ENCODE measurements at places on chromosomes 11 and 22.
A peak's percentile ranks its signal among the peaks of the same experiment; 100 is the strongest.

- no peak for DNase-seq
Measured at GRCh38 chr11:12258451-12258850, 118.9 kb upstream of the PARVA start.

- peak; percentile 27 for DNase-seq
Measured at GRCh38 chr11:36380296-36381014, 84.4 kb downstream of the PRR5L start.

DNA sequence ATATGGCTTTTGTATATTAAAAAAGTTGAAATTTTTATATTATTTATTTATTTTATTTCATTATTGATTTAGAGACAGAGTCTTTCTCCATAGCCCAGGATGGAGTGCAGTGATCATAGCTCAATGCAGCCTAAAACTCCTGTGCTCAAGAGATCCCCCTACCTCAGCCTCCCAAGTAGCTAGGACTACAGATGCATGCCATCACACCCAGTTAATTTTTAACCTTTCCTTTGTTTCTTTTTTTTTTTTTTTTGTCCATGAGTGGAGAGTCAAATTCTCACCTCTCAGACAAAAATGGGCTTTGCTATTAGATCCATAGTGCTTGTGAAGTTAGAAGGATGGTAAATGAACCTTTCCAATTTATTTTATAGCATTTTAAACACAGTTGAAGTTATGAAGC, 182.5 kb downstream of the SOX6 start:
- no peak for DNase-seq

DNA sequence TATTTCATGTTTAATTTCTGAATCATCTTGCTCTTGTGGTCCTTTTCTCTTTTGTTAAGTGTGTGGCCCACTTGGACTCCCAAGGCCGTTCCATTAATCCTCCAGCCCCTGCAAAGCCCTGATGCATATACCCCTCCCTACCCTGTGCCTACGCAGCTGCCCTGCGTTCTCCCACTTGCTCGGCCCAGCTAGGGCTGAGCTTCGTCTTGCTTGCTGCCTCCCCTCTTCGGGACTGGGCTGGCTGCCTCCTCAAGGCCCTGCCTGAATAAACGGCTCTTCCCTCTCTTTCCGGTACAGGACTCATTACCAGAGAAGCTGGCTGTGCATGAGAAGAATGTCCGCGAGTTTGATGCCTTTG, 28.5 kb downstream of the ARHGAP1 start:
- no peak for DNase-seq

DNA sequence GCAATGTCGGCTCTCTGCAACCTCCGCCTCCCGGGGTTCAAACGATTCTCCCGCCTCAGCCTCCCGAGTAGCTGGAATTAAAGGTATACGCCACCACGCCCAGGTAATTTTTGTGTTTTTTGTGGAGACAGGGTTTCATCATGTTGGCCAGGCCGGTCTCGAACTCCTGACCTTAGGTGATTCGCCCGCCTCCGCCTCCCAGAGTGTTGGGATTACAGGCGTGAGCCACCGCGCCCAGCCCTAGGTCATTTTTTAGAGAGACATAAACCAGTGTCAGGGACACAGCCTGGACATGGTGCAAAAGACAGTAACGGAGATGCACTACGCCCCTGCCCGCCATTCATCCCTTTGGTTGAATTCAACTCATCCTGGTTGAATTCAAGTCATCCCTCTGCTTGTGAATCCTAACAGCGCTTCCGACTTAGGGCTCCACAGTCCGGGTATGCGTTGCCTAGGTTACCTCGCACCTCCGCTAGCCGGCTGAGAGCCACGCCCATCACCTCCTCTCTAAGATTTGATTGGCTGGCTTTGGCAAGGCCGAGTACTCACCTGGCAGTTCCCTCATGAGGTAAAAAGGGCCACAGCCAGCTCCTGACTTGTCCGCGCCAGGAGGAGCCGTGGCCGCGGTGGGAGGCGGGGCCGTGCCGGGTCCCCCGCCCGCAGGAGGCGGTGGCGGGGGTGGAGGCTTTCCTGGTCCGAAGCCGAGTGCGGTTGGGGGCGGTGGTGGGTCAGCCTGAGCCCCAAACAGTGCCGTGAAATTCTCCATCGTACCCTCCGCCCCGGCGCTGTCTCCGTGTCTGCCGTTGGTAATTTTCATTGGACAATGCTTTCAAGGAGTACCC, at the start of gene MED19:
TSS of gene MED19 (minus strand) at position 802 of the 842 bp plus-strand sequence. CDS start at position 766, 36 bp downstream.
- peak; percentile 80 for DNase-seq

GRCh38 chr22:20656902-20657836, 116.7 kb upstream of the SERPIND1 start:
- DNase-seq: peak; percentile 35

DNA sequence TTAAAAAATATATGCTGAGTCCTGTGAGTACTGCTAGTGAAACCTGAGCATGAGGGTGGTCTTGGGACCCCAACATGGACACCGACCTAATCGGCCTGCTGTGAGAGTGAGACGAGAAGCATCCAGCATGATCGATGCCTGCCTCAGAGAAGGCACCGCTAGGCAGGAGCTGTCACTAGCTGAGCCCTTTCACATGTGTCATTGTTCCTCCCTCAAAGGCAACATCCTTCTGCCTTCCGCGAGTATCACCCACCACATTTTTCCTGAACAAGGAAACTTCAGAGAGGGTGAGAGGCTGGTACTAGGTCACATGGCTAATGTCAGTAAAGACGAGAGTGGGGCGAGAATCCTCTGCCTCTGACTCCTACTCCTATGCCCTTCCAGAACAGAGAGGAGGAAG, 35.6 kb downstream of the AP1B1 start:
- DNase-seq: no peak

DNA sequence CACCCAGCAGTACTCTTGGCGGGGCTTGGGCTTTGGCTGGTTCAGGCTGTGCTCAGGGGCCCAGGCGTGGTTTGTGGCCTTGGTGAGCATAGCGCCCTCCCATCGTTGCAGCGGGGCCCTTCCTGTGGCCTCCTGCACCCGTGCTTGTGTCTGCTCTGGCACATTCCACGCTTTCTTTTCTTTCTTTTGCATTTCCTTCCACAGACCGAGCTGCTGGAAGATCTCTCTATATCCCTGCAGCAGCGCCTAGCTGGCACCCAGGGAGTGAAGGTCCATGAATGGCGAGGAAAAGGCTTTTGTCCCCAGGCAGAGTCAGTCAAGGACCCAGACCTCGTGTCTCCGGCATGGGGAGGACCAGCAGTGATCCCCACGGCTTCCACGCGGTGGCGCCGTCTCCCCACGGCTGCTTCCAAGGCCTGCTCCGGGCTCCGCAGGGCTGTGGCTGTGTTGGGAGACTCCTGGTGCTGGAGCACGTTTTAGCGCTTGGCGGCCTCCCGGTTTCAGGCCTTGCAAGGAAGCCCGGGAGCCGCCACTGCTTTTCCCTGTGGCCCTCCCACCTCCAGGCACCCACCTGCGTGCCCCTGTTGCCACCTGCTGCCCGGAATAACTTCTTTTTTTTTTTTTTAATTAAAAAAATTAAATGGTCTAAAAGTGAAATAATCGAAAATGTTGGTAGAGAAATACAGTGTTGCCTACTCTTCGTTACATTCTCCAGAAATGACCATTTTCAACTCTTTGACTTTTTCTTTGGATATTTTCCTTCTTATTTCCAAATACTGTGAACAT, 28.5 kb downstream of the GLB1L2 start:
- DNase-seq: peak; percentile 51

DNA sequence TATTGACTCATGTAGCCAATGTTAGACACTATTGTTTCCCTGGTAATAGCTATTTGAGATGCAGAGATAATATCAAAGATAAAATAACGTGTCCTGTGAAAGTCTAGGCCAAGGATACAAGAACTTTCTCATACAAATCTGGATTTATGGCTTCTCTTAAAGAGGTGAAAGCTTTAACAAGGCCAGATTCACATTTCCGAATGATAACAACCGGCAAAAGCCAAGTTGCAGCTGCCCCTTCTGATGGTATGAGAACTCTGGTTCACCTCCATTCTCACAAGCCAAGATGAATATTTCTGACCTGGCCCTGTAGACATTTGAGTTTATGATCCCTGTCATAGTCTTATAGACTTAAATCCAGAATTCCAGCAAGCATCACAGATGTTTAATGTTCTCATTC, 230.4 kb upstream of the ZC3H12C start:
- no peak for DNase-seq

DNA sequence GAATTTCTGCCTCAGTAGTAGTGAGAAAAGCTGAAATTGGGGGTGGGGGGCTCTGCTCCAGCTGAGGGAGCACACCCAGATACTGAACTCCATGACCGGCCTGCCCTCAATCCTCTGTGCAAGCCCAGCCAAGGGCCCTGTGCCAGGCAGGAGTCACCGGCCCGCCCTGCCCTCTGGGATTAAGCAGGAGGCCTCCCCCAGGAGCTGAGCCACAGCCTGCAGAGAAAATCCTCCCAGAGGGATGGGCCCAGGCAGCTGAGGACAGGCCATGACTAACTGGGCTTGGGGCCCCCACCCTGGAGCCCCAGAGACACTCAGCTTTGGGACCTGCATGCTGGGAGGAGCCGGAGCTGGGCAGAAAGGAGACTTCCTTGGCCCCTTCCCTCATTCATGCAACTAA, 48.8 kb downstream of the MN1 start:
- no peak for DNase-seq

- DNase-seq: no peak
Measured at GRCh38 chr22:36365020-36365411, 22.8 kb downstream of the MYH9 start.

GRCh38 chr22:17655289-17655688, 16.7 kb downstream of the BCL2L13 start:
- DNase-seq: no peak

- no peak for DNase-seq
Measured at GRCh38 chr11:117421041-117421440, 93.4 kb downstream of the CEP164 start.

GRCh38 chr11:85809863-85810262, 1.1 kb downstream of the SYTL2 start:
- DNase-seq: no peak

GRCh38 chr11:128182844-128183243, 404.5 kb downstream of the ETS1 start:
- DNase-seq: no peak

DNA sequence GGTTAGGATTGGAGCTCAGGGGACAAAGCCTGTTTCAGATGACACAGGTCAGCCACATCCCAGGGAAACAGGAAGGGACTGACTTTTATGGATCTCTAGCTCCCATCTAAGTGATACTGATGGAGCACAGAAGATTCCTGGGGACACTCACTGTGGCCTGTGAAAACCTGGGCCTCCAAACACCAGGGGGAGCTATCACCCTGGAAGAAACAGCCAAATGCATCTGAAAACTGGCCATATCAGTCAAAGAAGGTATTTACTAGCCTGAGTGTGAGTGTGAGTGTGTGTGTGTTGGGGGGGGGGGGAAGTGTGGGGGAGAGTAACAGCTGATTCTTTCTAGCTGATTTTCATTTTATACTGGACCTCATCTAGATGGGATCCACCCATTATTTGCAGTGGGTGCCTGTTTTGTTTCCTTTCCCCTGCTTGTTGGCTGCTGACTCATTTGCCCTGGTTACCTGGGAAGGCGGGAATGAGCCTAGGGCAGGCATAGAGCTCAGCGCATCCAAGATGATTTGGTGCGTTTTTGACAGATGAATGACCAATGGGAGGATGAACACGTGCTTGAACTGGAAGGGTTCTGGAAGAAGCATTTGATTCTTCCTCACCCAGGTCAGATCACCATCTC, 284.0 kb downstream of the KIRREL3 start:
- DNase-seq: peak; percentile 14

DNA sequence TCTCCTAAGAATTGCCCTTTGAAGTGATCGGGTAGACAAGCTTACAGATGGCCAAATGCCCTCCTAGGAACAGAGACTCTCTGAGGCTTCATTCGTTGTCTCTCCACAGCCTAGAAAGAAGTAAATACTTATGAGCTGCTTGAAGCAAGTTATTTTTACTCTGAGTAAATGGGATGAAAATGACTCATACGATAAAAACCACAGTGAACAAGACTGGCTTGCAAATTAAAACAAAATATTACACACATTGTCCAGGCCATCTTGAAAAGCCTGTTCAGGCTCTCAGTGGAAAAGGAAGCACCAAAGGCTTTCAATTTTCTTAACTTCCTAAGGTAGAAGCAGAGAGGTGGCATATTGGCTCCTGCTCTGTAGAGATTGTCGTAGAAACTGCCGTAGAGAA, 294.2 kb downstream of the NELL1 start:
- no peak for DNase-seq

- no peak for DNase-seq
Measured at GRCh38 chr11:100434821-100435641, 252.1 kb upstream of the ARHGAP42 start.

- DNase-seq: no peak
Measured at GRCh38 chr22:48832592-48832991, 995.1 kb downstream of the BRD1 start.

- DNase-seq: peak; percentile 30
Measured at GRCh38 chr22:26385164-26385563, 43.9 kb upstream of the ASPHD2 start.

- no peak for DNase-seq
Measured at GRCh38 chr22:37079668-37080171, 28.2 kb downstream of the KCTD17 start.

- DNase-seq: no peak
Measured at GRCh38 chr11:113317339-113317738, 3.0 kb downstream of the TTC12 start.

DNA sequence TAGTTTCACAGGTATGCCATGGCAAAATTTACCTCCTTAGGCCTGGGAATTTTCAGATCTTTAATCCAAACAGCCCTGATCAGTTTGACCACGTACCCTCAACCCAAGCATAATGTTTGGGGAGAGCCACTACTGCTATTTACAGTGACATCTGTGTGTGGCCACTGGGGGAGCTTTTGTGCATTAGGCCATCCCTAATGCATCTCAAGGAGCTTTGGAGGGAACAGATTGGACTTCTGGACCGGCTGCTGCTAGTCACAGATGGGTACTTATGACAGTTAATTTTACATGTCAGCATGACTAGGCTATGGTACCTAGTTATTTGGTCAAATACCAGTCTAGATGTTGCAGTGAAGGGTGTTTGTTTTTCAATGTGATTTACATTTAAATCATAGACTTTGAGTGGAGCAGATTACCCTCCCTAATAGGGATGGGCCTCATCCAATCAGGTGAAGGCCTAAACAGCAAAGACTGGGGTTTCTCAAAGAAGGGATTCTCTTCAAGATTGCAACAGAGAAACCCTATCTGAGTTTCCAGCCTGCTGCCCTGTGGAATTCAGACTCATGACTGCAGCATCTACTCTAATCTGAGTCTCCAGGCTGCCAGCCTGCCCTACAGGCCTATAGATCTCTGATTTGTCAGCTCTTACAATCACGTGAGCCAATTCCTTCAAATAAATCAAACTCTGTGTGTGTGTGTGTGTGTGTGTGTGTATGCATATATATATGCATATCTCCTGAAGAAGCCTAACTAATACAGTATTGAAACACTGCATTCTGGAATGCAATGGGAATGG, 38.0 kb upstream of the GALNT18 start:
- DNase-seq: peak; percentile 77
